Epithelial cell of alveolus of lung (primary cell): ENCODE measurements at places on chromosomes 5 and 9. TPM values are rescaled to one million over a fixed set of nuclear protein-coding genes. Genes with fewer than 3 reads are reported as not detected.

The IL3 gene
- not detected in 2 replicates for total RNA-seq

The MORN5 gene
- not detected in 2 replicates for total RNA-seq

The ADAMTS2 gene
- 29.2 and 83.8 TPM in 2 replicates for total RNA-seq

The ZBED3 gene
- 0.65 and 1.7 TPM in 2 replicates for total RNA-seq

The TNFSF15 gene
- 0.08 and 3.4 TPM in 2 replicates for total RNA-seq

The PPIP5K2 gene
- total RNA-seq: 16.4 and 24.0 TPM in 2 replicates

The PCDHA4 gene
- 0.48 TPM in 1 of 2 replicates, not detected in the other for total RNA-seq

The MSX2 gene
- 3.7 and 5.2 TPM in 2 replicates for total RNA-seq
